NCI-H2081 treated with DMSO at 0.1 percent for 48 hours (cell line): ENCODE measurements at places on chromosomes 6 and 20.

DNA sequence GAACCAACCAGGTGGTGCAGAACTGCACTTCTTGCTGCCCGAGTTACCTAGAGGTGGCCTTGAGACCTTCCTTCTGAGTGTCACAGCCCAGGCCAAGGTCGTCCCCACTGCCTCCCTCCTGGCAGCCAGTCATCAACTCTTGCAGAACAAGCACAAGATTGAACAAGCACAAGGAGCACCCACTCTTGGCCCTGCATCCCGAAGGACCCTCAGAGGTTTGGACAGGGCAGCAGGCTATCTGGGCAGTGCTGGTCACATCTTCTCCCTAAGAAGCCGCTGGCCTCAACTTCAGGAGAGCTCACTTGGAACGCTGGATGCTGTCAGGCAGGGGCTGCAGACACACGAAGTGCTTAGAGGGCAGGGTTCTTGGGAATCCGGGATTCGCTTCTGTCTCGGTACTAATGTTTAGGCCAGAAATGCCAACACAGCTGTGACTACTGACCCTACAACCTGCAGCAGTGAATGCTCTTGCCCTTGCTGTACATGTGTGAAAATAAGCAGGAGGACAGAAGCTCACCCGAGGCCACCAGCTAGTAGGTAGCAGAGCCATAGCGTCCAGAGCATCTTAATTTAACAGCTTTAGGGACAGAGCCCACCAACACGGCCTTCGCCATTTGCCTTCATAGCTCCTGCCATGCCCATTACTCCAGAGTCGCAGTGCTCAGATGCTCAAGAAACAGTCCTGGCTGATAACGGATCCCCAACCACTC is 4.0 kb upstream of the ACSS1 start:
- DNase-seq = no peak

GRCh38 chr20:61682996-61683681 is 382.5 kb downstream of the TAF4 start:
- no peak for DNase-seq

- DNase-seq = no peak
Observed at GRCh38 chr6:21228411-21228810, 365.1 kb upstream of the SOX4 start.

DNA sequence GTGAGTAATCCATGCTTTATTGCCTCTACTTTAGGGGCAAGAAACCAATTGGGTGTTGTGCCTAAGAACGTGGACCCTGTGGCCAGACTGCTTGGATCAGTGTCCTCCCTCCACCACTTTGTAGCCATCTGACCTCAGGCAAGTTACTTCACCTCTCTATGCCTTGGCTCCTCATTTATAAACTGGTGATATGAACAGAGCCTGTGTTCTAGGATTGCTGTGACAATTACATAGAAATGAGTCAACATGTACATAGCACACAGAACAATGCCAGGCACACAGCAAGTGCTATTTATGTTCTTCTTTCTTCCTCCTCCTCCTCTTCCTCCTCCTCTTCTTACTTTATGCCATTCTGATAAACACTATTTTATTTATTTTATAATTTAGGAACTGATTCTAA is 339.4 kb downstream of the CD83 start:
- no peak for DNase-seq

DNA sequence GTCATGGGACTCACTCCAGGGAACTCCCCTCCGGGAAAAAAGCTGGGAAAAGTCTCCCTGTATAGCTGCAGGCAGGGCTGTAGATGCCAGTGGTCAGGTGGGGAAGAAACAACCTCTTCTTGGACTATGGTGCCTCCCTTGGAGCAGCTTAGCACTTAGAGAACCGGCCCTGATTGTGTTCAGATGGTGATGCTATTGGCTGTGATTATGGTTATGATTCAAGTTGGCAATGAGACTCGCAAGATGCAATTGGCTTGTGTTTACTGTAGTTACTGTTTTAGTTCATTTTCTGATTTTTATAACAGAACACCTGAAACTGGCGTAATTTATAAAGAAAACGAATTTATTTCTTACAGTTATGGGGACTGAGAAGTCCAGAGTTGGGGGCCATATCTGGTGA is 314.7 kb upstream of the RNF24 start:
- DNase-seq = no peak

GRCh38 chr6:37060195-37060559 is 54.7 kb downstream of the FGD2 start:
- DNase-seq = no peak

DNA sequence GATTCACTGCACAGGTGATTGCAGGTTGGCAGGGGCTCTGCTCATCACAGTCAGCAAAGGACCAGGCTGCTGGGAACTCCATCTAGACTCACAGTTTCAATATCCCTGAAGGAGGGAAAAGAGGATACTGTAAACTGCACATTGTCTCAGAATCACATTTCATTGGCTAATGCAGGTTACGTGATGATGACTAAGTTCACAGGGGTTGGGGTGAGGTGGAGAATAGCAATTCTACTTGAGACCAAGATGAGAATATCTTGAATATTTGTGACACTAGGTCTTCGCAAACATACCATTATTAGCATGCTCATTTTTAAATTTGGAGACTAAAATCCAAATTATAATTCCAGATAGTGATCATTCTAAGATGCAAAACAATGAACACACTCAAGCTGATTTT is 208.5 kb upstream of the CITED2 start:
- no peak for DNase-seq

- no peak for DNase-seq
Observed at GRCh38 chr6:31358302-31358701, 1.3 kb upstream of the HLA-B start.

- no peak for DNase-seq
Observed at GRCh38 chr6:13561624-13562267, 12.7 kb upstream of the SIRT5 start.

- DNase-seq = no peak
Observed at GRCh38 chr6:131867744-131868143, 59.9 kb downstream of the ENPP1 start.

- no peak for DNase-seq
Observed at GRCh38 chr6:11536795-11537194, 754 bp upstream of the TMEM170B start.
